ENCODE measurements at places on chromosomes 4 and X. TPM values are rescaled to one million over a fixed set of nuclear protein-coding genes. Genes with fewer than 3 reads are reported as not detected.

XAGE1B gene
- not detected for polyA plus RNA-seq

SLC25A43 gene
- polyA plus RNA-seq: 12.8 TPM

SH2D1A gene
- 0.49 TPM for polyA plus RNA-seq

GUCY1B1 gene
- polyA plus RNA-seq: 4.2 TPM

TLL1 gene
- polyA plus RNA-seq: 0.61 TPM

HNRNPD gene
- 78.2 TPM for polyA plus RNA-seq

STK26 gene
- polyA plus RNA-seq: 2.0 TPM

ARR3 gene
- not detected for polyA plus RNA-seq

ADH5 gene
- polyA plus RNA-seq: 170 TPM

SPINK2 gene
- polyA plus RNA-seq: 0.65 TPM

MAGEC2 gene
- not detected for polyA plus RNA-seq

PDGFRA gene
- 14.2 TPM for polyA plus RNA-seq

GTPBP6 gene
- 73.9 TPM for polyA plus RNA-seq

S100P gene
- 1.2 TPM for polyA plus RNA-seq

Measured in adipose tissue (tissue), 3 donors.